MM.1S (cell line): ENCODE measurements at places on chromosomes 3 and 15.

GRCh38 chr15:34621675-34622074 lies 38.2 kb upstream of the GOLGA8B start:
- no peak for DNase-seq

- DNase-seq, result no peak
These were observed 34.2 kb downstream of the APBA2 start for GRCh38 chr15:28919679-28920655.

DNA sequence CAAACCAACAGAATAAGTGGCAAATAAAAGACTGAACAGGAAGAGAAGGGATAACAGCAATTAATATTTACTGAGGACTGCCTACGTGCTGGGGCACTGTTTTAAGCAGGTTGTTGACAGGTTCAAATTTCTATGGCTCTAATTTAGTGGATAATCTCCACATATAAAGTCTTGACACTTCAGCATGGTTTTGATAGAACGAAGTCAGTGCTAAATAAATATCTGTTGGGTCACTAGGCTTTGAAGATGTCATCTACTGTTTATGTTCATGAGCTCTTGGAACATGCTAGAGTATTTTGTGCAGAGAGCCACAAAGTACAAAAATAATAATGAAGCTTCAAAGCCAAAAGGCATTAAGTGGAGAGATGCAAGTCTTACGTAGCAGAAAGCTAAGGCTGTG lies 74.0 kb downstream of the SFMBT1 start:
- no peak for DNase-seq

DNA sequence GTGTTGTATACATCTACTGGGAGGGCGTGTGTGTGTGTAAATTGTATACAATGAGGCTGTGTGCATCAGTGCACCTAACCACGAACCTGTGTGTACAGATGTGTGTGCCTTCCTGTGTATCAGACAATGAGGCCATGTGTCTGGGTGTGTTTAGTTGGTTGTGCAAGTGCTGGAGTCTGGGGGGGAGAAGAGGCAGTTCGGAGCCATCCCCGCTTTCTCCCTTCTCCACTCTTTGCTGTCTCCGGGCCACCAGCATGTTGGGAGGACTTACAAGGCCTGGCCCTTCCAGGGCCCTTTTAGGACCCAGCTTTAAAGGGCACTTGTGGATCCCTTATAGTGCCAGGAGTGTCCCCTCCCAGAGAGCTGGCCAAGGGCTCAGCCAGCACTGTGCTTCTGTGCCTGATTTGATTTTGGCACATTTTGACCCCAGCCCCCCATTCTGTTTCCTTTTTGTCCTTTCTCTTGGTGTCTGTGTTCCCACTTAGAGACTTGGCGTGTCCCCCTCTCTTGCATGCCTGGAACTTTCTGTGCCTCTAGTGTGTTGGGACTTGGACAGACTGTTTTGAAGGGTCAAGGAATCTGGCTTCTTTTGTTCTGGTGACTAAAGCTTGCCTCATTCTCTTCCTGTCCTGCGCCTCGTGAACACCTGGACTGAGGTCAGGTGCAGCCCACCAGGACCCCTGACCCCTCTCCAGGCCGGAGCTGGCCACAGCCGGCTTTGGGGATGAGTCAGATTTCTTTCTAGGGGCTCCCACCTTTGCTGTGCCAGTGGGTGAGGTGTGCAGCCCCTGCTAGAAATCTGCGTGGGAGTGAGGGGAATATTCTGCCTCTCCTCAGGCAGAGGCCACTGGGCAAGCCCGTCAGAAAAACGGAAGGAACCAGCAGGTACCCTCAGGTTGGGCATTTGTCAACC lies 1.5 kb downstream of the CTDSPL start:
- DNase-seq, result no peak

DNA sequence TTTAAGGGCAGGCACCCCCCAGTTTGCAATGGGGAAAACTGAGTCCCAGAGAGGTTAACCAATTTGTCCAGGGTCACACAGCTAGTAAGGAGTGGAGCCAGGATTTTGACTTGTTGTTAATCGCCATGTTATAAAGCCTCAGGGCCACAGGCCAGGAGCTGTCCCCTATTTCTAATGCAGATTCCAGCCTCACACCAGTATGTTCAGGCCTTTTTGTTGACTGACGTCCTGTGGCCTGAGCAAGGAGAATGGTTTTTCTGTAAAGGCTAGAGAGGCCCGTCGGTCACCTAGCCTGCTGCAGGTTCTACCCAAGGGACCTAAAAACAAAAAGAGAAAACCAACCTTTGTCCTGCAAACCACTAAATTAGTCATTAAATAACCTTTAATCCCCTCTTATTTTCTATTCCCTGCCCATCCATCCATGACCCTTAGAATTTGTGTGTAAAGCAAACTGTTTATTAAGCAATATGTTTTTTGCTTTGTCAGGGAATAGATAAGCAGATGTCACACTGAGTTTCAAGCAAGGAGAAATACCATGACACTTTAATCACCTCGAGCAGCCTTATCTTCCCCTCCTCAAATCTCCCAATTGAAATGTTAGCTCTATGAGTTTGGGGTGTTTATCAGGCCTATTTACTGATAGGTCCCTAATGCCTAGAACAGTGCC lies 14.1 kb downstream of the ACOX2 start:
- no peak for DNase-seq

- DNase-seq, result no peak
These were observed 982.7 kb downstream of the SQOR start for GRCh38 chr15:46617507-46617906.

- no peak for DNase-seq
These were observed 604.3 kb downstream of the FGF12 start for GRCh38 chr3:192122832-192123594.

GRCh38 chr15:87973501-87974215 lies 282.9 kb downstream of the NTRK3 start:
- DNase-seq, result no peak
